BJ (cell line): ENCODE measurements at places on chromosomes 1 and 21. TPM values are rescaled to one million over a fixed set of nuclear protein-coding genes. Genes with fewer than 3 reads are reported as not detected.

GRCh38 chr1:8822373-8823294 is 5.2 kb upstream of the RERE start:
- peak; percentile 96 for DNase-seq

GRCh38 chr1:58084266-58084665 is 462.3 kb downstream of the OMA1 start:
- no peak for DNase-seq

DNA sequence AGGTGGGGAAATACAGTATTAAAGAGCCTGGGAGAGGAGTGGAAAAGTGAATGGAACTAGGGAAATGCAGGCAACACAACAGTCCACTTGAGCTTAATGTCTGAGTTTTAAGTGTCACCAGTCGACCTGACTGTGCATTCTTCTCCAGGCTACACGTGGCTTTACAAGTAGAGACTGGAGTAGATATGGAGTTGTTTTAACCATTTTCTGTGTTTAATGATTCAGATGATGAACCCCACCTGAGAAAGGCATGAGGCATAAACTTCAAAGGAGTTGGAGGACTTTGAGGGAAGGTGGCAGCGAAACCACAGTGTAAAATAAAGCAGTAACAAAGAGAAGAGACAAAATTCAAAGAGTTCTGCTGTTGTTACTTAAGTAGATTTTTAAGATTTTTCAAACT is 12.6 kb downstream of the FUBP1 start:
- DNase-seq = no peak

GRCh38 chr1:167983797-167984420 is 47.0 kb upstream of the MPC2 start:
- no peak for DNase-seq

DNA sequence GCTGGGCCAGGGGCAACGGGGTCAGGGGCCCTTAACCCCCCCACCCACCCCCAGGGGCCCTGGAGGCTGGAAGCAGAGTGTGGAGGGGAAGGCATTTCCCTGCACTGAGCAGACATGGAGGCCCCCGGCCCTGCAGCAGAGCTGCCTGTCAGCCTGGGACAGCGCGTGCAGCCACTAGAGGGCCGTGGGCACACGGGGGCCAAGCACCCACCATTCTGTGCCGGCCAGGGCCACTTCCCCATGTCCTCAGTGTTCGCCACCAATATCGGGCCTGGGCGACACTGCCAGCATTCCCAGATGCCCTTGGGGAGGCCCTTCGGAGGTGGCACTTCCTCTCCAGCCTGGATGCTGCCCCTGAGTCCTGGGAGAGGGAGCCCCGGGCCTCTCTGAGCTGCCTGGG is 23.2 kb upstream of the ARHGEF16 start:
- DNase-seq = no peak

DNA sequence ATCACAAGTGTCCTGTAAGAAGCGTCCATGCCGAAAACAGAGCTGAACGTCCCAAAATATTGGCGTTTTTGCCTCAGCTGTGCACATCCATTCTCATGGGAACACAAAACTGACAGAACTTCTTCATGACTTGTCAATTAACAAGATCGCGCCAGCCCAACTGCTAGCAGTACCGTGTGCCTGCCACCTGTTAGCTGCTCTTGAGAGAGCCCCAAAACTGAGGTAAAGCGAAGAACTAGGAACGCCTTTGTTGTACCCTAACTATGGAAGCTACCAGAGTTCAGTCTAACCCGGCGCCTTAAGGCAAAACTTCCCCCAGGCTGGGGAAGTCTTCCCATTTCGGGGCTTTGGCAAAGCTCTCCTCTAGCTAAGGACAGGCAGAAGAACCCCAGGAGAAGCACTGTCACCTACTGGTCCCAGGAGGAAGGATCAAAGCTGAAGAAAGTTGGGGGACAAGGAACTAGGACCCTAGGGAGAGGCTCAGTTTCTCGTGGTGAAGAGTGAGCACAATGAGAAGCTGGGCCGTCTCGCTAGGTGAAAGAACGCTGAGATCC is 719 bp downstream of the EYA3 start:
- no peak for DNase-seq

- DNase-seq = no peak
Observed at GRCh38 chr1:235945775-235946570, 79.3 kb upstream of the LYST start.

GRCh38 chr1:1053682-1054081 is 20.4 kb downstream of the RNF223 start:
- no peak for DNase-seq

The ABCA4 gene
- polyA plus RNA-seq = 0.22 and 0.25 TPM in 2 replicates

The DAP3 gene
- polyA plus RNA-seq = 131 and 142 TPM in 2 replicates

- DNase-seq = no peak
Observed at GRCh38 chr1:32886828-32887414, 630 bp downstream of the HPCA start.

The OR10J5 gene
- not detected in 2 replicates for polyA plus RNA-seq

DNA sequence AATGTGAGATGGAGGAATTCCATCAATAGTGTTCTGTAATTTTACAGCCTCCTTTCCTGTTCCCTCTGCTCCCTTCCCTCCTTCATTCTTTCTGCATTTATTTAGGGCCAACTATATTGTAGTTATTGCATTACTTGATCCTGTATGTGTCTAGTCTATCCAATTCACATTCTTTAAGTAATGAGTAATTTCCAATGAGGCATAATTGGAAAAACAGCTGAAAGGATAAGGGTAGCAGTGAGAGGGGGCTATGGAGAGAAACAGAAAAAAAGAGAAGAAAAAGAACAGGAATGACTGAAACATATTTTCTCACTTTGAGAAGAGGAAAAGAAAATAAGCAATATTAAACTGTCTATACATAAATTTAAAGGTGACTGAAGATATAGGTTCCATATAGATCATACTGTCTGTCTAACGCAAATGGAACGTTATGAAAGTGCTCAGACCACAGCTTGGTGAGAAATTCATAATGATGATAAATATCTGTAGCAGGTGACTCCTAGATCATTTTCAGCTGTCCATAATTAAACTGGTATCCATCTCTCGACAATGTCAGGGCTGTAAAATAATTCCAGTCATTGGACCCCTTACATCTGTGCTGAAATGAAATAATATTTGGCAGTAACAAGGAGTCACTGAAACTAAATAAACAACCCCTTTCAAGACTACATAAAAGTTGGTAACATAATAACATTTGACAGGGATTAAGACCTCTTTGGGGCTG is 61.8 kb downstream of the SPAG17 start:
- DNase-seq = no peak

- peak; percentile 15 for DNase-seq
Observed at GRCh38 chr1:167221738-167222610, 1.3 kb downstream of the POU2F1 start.

The PLA2G2C gene
- polyA plus RNA-seq = not detected in 2 replicates

DNA sequence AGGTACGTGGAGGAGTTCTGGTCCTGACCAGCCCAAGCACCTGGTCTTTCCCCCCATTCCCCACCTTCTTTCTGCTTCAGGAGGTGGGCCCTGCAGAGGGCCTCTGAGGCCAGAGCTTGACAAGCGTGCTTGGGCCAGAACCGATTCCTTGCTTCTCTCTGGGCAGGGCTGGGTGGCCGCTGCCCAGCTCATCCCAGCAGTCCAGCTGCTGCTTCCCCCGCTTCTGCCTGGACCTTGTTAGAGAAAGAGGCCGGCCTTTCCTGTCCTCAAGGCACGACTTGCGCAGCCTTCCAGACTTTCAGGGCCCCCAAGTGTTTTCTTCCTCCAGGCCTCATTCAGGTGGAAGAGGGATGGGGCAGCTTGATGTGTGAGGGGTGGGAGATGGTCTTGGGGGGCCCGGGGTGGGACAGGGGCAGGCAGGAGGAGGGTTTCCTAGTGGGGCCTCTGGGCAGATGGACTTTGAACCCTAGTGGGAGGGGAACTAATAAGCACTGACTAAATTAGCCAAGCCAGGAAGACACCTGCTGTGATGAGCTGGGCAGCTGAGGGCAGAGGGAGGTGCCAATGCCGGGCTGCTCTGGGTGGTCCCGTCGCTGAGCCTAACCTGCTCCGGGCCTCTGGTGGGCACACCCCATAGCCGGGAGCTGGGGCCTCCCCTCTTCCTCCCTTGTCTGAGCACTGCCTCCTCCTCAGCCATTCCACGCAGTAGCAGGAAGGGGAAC is 36.5 kb downstream of the ARHGEF10L start:
- DNase-seq = no peak

The PRMT6 gene
- 10.5 and 11.1 TPM in 2 replicates for polyA plus RNA-seq

DNA sequence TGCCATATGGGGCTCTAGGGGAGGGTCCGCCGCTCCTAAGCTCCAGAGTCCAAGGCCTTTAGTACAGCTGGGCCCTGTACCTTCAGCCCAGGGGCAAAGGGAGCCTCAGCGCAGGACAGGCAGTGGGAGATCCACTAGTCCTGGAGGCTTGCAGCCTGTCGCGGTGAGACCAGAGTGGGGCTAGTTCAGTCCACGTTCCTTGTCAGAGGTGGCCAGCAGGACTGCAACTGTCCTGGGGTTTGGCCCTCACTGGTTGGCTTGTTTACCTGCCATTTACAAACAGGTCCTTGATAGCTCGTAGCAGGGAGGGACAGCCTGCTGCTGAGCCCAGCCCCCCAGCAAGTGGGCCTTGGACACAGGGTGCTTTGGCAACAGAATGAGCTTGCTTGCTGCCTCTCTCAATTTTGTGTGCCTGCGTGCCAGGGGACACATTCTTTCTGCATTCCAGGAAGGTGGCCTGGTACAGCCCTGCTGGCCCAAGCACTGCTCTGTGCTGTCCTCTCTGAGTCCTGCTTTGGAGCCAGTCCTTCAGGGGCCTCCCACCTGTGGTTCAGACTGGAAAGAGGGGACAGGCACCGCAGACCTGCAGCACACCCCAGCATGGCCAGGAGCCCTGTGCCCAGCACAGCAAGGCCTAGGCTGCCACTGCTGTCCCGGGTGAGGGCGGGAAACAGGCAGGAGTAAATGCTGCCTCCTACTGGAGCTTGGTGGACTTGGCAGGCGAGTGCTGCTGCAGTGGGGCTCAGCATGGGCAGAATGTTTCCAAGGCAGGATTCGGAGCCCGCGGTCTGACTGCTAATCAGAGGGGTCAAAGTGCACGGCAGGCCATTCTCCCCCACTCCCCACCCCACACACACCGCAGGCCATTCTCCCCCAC is 15.2 kb downstream of the H6PD start:
- DNase-seq = no peak

- DNase-seq = no peak
Observed at GRCh38 chr1:234928642-234929041, 200.0 kb downstream of the TOMM20 start.

The ARMH1 gene
- polyA plus RNA-seq = 0.71 and 0.86 TPM in 2 replicates

DNA sequence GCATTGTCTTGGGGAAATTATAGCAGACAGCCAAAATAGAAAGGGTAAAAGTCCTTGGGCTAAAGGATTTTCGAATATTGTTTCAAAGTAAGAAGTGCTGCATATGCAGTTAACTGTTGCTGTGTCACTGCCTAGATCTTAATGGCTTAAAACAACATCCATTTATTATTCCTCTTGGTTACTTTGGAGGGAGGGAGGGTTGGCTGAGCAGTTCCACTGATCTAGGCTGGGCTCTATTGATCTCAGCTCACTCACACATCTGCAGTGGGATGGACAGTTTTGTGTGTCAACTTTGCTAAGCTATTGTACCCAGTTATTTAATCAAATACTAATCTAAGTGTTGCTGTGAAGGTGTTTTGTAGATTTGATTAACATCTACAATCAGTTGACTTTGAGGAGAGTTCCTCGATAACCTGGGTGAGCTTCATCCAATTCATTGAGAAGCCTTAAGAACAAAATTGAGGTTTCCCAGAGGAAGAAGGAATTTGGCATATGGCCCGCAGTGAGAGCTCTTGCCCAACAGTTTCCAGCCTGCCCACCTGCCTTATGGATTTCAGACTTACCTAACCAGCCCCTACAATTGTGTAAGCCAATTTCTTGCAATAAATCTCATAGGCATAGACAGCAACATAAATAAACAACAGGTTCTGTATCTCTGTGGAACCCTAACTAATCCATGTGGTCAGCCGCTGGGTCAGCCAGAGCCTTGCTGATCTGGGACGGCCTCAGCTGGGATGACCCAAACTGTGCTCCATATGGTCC is 187.3 kb downstream of the AK5 start:
- no peak for DNase-seq

- DNase-seq = peak; percentile 32
Observed at GRCh38 chr1:109397581-109398342, at the start of gene SORT1. SORT1 (minus strand) TSS chr1:109397918; CDS start chr1:109397892, 26 bp downstream.

- DNase-seq = no peak
Observed at GRCh38 chr1:204828352-204828850, 42.3 kb upstream of the NFASC start.

DNA sequence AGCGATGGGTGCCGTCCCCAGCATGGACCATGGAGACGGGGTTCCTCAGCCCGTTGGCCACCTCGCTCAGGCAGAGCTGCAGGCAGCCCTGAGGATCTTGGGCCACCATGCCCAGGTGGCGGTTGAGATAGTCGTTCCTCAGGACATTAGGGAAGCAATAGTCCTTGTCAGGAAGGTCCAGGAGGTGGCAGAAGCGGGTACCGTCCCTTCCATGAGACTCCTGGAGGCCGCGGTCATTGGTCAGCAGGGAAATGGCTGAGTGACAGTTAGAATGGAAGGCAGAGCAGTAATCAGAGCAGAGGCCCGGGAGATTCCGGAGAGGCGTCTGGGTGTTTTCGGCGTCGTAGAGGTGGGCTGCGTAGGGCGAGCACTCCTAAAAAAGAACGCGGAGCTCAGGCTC is 4.1 kb downstream of the HHIPL2 start:
- no peak for DNase-seq

- no peak for DNase-seq
Observed at GRCh38 chr1:202056644-202057334, 46.4 kb downstream of the ELF3 start.

The AADACL3 gene
- not detected in 2 replicates for polyA plus RNA-seq

DNA sequence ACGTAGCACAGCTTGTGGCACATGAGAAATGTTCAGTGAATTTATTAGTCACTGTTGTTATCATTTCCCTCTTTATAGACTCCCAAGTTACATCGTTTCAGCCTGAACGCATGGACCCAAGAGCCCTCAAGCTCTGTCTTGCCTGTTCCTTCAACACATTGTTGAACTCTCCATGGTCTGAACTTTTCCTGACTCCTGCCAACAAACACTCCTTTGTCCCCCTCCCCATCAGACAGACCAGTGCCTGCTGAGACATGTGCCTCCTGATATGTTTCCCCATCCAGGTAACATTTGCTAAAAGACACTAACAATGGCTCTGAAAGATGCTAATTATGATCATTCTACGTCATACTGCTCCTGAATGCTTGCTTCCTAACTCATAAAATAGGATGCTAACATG is 108.7 kb upstream of the NFIA start:
- DNase-seq = no peak

GRCh38 chr1:155011004-155011416 is 8.4 kb downstream of the ZBTB7B start:
- no peak for DNase-seq
